Mesenchymal stem cell (in vitro differentiated cells and primary cell): ENCODE measurements at places on chromosomes 2 and 18.

DNA sequence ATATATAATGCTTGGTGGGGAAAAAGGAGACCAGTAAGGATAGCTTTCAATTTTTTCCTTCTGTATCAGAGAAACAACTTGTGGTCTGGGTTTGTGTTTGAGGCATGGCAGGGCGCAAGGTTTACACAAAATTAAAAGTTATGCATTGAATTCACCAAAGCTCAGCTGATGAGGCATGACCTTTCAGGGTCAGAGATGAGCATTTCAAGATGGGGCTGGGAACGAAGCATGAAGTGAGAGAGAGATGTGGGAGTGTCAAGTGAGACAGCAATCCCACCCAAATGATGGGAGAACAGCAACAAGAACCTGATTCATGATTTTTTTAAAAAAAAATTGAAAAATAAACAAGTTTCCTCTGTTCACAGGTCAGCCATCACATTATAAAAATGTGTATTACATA, 4.9 kb downstream of the GPR55 start:
- no peak for DNase-seq

GRCh38 chr2:146730882-146731281, 1113.9 kb upstream of the ACVR2A start:
- DNase-seq = peak; percentile 35

DNA sequence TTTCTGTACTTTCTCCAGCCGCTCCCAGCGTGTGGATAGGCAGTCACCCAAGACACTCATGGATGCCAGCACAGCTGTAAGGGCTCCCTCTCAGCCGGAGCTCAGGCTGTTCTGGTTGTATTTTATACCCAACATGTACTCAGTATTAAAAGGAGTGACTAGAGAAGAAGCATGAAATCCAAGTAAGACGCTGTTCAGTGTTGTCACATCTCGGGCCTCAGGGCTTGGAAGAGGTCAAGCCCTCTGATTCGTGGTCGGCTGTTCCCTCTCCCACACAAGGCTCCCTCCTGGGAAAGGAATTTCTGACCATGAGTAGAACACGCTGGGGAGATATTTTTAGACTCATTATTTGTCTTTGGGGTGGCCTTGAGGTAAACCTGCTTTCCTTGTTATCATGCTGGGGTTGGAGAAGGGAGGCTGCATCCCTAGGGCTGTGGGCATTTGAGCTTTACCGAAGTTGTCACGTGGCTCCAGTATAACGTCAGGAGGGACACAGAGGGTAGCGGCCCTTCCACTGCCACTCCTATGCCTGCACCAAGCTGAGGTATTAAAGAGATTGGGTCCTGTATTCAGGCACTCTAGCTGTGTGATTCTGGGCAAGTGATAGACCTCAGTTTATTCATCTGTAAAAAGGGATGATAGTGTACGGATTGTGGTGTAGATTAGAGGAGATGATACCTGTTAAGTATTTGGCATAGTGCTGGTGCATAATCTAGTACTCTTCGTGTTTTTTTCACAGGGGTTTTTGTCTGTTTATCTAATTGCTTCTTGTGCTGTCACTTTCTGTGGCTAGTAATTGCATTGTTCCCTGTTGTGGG, 34.1 kb downstream of the HK2 start:
- DNase-seq = peak; percentile 90

- DNase-seq = peak; percentile 48
These were observed 191.0 kb downstream of the GRB14 start for GRCh38 chr2:164430166-164430783.

- DNase-seq = peak; percentile 37
These were observed 53.3 kb downstream of the ZNF236 start for GRCh38 chr18:76875390-76876325.

DNA sequence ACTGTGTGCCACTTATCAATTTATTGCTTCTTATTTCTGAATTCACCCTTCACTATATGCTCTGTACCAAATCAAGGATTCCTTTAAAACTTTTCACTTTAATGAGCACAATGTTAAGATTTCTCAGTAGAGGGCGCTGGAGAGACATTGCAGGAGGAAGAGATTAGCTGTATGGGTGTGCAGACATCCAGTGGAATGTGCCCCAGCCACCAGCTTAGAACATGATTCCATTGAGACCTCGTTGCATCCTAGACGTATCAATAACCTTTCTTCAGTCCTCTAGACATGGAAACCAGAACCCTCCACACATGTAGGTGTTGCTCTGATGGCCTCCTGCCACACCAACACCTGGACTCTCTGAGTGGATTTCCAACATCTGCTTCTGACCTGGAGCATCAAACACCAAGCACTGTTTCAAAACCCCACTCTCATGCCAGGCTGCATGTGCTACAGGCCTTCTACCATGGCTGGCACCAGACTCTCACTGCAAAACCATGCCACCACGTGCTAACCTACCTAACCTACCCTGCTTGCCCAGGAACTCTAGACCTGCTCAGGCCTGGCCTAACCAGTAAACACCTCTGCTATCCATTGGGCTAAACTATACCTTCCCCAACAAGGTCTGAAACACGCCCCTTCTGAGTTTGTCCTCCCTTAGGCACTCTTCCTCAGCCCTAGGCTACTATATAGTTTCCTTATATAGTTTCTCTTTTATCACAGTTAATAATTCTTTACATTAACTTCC, 633.2 kb upstream of the PKDCC start:
- DNase-seq = no peak

- DNase-seq = no peak
These were observed 10.6 kb upstream of the ATG16L1 start for GRCh38 chr2:233240897-233241296.

GRCh38 chr2:11681722-11682589, 12.0 kb upstream of the NTSR2 start:
- no peak for DNase-seq

GRCh38 chr2:64404002-64404731, 49.8 kb upstream of the LGALSL start:
- peak; percentile 84 for DNase-seq

GRCh38 chr2:12796657-12797056, 79.9 kb downstream of the TRIB2 start:
- peak; percentile 38 for DNase-seq

DNA sequence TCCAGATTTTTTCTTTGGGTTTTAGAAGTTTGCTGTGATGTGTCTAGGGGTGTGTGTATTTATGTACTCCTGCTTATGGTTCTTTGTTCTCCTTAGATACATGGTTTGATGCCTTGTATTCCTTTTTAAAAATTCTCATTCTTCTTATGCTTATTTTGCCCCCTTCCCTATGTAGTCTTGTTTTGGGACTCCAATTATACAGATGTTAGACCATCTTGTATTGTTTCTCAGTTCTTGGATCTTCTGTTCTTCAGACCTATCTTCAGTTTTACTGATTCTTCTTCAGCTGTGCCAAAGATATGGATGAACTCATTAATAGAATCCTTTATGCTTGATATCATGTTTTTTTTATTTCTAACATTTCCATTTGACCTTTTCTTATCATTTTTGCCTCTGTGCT, 14.2 kb upstream of the MSL3B start:
- peak; percentile 5 for DNase-seq

GRCh38 chr2:36701391-36701795, 4.9 kb downstream of the VIT start:
- no peak for DNase-seq

DNA sequence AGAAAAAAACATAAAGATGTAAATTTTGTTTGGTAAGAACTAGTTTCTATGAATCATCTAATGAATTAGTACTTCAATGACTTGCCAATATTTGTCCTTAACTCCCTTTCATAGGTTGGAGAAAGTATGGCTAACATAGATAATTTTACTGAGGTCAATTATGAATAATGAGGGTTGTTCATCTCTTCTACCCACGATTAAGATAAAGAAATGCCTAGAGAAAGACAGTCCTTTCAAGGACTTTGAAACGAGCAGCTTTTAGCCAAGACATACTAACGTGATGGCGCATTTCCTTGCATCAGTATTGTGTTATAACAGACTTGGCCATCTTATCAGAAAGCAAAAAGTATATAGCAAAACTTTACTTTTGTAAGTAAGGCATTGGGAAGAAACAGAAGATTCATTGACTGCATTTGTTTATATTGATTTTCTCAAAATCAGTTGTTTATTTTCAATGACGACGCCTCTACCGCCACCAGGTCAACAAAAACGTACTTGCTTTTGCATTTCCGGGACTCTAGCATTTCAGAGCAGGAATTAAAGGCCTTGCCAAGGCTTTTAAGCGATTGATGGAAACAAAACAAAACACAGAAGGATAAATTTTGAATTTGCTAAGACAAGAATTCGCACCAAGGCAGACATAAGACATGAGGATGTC, 961 bp downstream of the RBM43 start:
- DNase-seq = no peak

GRCh38 chr2:218282173-218282991, 9.9 kb downstream of the TMBIM1 start:
- peak; percentile 60 for DNase-seq

DNA sequence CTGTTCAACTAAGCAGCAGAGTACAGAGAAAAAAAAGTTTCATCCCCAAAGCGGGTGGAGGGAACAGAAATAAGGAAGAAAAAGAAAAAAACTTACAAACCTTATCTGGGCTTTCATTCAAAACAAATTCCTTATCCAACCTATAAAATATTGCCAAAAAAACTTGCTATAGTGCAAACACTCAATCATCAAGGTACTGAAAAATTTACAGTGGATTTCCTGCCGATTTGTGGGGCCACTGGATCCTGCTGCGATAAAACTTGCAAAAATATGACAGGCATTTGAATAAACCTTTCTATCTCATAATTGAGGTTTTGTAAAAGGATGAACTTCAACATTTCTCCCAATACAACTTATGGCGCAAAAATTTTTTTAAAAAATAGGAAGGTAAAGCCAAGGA, 77.0 kb downstream of the ZNF521 start:
- DNase-seq = no peak

DNA sequence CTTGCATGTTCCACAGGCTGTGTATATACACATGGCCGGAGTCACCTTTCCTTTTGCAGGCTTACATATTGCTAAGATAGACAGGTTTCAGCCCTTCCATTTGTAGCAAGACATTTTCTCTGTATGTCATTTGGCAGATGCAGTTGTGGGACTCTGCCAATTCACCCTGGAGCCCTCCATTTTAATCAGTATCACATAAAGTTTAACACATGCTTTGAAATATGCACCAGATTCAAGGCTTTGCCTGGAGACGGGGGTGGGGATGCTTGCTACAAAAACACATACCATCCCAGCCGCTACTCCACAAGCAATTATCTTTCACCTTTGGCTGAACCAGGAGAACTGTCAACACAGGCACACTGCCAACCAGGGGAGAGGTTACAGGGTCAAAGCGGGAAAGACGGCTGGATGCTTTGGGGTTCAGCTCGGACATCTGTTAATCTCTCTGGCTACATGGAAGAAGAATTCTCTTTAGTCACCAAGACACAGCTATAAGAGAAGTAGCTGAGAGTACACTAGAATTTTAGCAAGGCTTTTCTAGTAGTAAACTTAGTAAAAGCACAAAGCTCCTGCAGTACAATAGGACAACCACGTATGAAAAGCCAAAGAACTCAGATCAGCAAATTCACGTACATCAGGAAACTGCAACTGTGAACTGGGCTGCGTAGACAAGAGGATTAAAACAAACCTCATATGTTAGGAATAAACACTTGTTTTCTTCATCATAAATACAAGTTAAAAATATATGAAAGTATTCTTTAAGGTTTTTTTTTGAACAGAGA, 130.9 kb downstream of the EXOC6B start:
- DNase-seq = peak; percentile 30

DNA sequence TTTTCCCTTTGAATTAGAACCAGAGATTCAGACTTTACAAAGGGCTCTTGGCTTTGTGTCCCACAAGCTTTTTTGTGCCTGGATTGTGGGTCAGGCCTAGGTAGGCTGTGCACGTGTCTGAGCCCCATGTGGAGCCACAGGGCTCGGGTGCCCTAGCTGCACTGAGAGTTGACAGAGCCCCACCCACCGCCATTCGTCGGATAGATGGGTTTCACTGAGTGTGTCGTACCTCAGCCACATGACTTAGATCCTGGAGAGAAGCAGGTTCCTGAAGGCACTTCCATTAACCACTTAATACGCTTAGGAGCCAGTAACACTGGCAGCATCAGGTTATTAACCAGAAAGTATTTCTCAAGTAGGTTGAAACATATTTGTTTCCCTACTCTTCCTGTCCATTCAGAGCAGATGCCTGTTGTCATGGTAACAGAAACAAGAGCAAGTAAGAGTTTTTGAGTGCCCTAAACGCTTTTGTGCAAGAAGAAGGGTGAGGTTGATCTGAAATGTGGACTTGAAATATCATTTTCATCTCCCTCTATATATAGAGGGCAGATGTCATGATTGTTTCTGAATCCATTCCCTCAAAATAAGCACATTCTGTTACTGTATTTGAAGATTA, 30.0 kb downstream of the ADCYAP1 start:
- no peak for DNase-seq

DNA sequence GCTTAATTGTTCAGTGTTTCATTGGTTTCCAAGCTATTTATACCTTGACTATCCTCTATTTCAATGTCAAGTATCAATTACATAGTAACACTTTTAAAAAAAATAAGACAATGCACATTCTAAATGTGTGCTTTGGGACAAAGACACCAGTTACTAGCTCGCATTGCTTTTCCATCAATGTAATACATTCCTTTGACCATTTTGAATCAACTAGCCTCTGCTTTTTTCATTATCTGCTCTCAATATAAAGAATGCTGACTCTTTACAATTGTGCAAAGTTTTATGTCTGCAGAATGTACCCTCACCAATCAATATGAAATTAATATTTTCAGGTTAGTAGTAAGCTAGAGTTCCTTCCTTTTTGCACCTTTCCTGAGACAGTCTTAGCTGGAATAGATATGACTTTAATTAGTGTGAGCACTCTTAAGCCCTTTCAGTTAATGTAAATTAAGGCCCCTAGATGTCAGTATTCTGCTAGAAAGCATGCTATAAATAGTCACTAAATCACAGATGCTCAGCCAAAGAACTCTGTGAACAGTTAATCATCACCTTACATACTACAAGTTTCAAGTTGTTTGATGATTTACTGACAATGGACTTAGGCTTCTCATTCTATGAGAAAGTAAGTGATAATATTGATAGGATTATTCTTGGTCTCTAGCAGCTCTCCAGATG, 413.6 kb downstream of the PTH2R start:
- DNase-seq = no peak

DNA sequence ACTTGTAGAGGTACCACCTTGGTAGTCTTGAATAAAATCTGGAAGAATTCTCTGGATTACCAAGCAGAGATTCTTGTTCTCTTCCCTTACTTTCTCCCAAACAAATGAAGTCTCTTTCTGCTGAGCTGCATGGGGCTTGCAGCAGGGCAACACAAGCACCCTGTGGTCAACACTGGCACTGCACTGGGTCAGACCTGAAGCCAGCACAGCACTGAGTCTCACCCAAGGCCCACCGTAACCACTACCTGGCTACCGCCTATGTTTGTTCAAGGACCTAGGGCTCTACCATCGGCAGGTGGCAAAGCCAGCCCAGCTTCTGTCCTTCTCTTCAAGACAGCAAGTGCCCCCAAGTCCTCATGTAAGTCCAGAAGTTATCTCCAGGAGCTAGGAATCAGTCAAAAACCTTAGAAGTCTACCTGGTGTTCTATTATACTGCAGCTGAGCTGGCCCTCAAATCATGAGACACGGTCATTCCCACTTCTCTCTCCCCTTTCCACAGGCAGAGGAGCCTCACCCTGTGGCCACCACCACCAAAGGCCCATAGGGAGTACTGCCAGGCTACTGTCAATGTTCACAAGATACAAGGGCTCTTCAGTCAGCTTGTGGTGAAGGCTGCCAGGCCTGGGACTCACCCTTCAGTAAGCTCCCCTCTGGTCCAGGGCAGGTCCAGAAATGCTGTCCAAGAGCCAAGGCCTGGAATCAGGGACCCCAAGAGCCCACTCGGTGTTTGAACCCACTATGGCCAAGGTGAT, 18.4 kb downstream of the VPS54 start:
- no peak for DNase-seq
